Activated CD4-positive, alpha-beta memory T cell treated with anti-CD3 and anti-CD28 coated beads for 36 hours (primary cell): ENCODE measurements at places on chromosomes 4 and X.
A peak's percentile ranks its signal among the peaks of the same experiment; 100 is the strongest.

- no peaks in the 10 kb centered on the region for H3K4me1 ChIP-seq
- H3K27me3 ChIP-seq, result no peaks in the 10 kb centered on the region
- H3K4me3 ChIP-seq, result no peak overlapping the region
- H3K27ac ChIP-seq, result no peak overlapping the region
- DNase-seq, result no peak
Measured at GRCh38 chr4:45186249-45186648, 459.9 kb upstream of the GNPDA2 start.

DNA sequence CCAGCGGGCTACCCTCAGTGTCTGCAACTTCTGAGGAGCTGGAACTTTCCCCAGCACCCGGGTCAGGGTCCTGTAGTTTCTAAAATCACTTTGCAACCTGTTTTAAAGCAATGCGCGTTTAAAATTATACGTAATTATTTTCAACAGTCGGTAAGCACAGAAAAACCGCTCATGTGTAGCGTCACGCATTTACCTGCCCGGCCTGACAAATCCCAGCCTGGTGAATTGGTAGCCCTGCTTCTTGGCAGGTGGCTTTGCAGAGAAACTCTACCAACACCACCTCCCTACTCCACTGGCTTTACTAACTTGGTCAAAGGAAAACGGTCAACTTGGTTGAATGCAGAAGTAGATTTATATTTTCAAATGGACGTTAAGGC, 640 bp downstream of the BANK1 start:
- peak overlapping the region; percentile 32 for H3K4me3 ChIP-seq
- DNase-seq, result no peak

GRCh38 chr4:6250235-6250983, 19.2 kb upstream of the WFS1 start:
- no peaks in the 10 kb centered on the region for H3K36me3 ChIP-seq
- peaks cover 24% of the 10 kb centered on the region for H3K27me3 ChIP-seq
- no peak for DNase-seq
- H3K27ac ChIP-seq, result no peak overlapping the region
- no peaks in the 10 kb centered on the region for H3K4me1 ChIP-seq

GRCh38 chr4:1756893-1757779, 35.8 kb downstream of the TACC3 start:
- H3K27me3 ChIP-seq, result no peaks in the 10 kb centered on the region
- H3K36me3 ChIP-seq, result no peaks in the 10 kb centered on the region
- H3K4me3 ChIP-seq, result no peak overlapping the region

DNA sequence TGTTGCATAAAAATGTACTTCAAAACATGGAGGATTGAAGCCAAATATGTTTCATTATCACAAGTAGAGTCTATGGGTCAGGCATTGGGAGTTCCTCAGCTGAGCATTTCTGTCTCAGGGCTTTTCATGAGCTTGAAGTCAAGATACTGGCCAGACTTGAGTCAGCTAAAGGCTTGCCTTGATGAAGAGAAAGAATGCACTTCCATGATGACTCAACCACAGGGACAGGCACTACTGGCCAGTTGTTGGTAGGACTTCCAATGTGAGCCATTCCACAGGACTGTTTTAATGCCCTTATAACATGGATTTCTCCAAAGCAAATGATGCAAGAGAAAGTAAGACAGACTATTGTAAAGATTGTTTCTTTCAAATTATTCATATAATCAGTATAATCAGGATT, 895.6 kb downstream of the RAB28 start:
- no peaks in the 10 kb centered on the region for H3K36me3 ChIP-seq
- no peaks in the 10 kb centered on the region for H3K27me3 ChIP-seq
- no peaks in the 10 kb centered on the region for H3K4me1 ChIP-seq

GRCh38 chr4:109803924-109804571, 2.2 kb upstream of the CFI start:
- peak; percentile 16 for DNase-seq
- H3K27ac ChIP-seq, result no peak overlapping the region
- H3K36me3 ChIP-seq, result no peaks in the 10 kb centered on the region
- H3K27me3 ChIP-seq, result peaks cover 3% of the 10 kb centered on the region
- H3K4me3 ChIP-seq, result no peak overlapping the region
- H3K4me1 ChIP-seq, result no peaks in the 10 kb centered on the region

- no peaks in the 10 kb centered on the region for H3K4me1 ChIP-seq
- no peaks in the 10 kb centered on the region for H3K36me3 ChIP-seq
- H3K4me3 ChIP-seq, result no peak overlapping the region
- H3K27me3 ChIP-seq, result no peaks in the 10 kb centered on the region
- H3K27ac ChIP-seq, result no peak overlapping the region
- no peak for DNase-seq
Measured at GRCh38 chr4:139943277-139943676, 210.7 kb downstream of the MAML3 start.

DNA sequence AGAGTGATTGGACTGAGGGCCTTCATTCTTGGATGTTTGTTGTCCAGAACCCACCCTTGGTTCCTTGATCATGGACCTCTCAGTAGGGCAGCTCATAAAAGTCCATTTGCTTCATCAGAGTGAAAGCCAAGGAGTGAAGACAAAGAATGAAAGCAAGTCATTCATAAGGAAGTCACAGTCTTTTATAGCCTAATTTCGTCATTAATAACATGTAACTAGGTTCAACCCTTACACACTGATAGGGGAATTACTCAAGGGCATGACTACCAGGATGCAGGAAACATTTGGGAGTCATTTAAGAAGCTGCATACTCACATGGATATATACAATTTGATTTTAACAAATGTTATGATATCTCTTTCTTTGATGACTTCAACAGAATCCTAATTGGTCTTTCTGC, 95.2 kb downstream of the RPA4 start:
- H3K27me3 ChIP-seq, result no peaks in the 10 kb centered on the region

DNA sequence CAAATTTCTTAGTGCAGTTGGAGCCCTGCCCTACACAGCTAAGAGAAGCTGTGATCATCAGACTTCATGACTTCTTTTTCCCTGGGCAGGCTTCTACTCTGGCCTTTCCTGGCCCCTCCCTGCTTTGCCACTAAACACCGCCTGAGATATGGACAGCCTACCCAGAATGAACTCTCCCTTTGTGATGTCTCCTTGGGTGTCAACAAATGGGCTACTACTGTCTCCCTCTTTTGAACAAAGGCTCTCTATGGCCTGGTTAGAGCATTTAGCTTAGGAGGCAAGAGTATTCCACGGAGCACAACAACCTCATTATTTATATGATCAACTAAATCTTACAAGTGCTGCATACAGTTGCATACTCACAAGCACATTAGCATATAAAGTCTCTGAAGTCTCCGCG, 127.6 kb upstream of the HCCS start:
- H3K27ac ChIP-seq, result no peak overlapping the region
- no peak overlapping the region for H3K4me3 ChIP-seq
- H3K27me3 ChIP-seq, result no peaks in the 10 kb centered on the region
- H3K4me1 ChIP-seq, result no peaks in the 10 kb centered on the region
- no peaks in the 10 kb centered on the region for H3K36me3 ChIP-seq
- DNase-seq, result no peak

GRCh38 chrX:124275182-124275894, 57.1 kb upstream of the TEX13D start:
- H3K27ac ChIP-seq, result no peak overlapping the region
- no peaks in the 10 kb centered on the region for H3K36me3 ChIP-seq
- H3K4me1 ChIP-seq, result peaks cover 3% of the 10 kb centered on the region
- no peak overlapping the region for H3K4me3 ChIP-seq
- no peak for DNase-seq

DNA sequence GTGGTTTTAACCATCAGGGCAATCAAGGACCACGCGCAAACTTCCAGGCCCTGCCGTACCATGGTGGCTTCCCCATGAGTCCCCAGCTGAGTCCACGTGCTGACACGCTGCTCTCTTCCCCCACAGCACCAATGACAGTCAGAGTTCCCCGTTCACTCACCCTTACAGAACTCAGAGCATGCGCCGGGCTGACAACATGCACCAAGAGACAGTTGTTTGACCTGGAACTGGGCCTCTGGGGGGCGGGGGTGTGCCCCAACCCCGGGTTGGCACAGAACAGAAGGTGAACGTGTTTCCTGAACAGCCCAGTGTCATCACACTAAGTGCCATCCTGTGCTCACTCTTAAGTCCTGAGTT, 29.4 kb downstream of the IRF2 start:
- peak; percentile 47 for DNase-seq

GRCh38 chr4:122249357-122249756, 97.2 kb downstream of the BLTP1 start:
- H3K36me3 ChIP-seq, result peaks cover 42% of the 10 kb centered on the region
- no peaks in the 10 kb centered on the region for H3K4me1 ChIP-seq
- H3K27me3 ChIP-seq, result no peaks in the 10 kb centered on the region
- H3K27ac ChIP-seq, result no peak overlapping the region

- H3K4me1 ChIP-seq, result no peaks in the 10 kb centered on the region
- no peak for DNase-seq
- H3K27ac ChIP-seq, result no peak overlapping the region
Measured at GRCh38 chr4:22237846-22238494, 277.9 kb downstream of the ADGRA3 start.

GRCh38 chr4:103011378-103012025, 8.0 kb downstream of the SLC9B1 start:
- no peak overlapping the region for H3K27ac ChIP-seq
- no peaks in the 10 kb centered on the region for H3K27me3 ChIP-seq
- H3K4me1 ChIP-seq, result no peaks in the 10 kb centered on the region
- no peak for DNase-seq
- H3K4me3 ChIP-seq, result no peak overlapping the region
- H3K36me3 ChIP-seq, result no peaks in the 10 kb centered on the region

- H3K4me3 ChIP-seq, result no peak overlapping the region
- H3K27ac ChIP-seq, result no peak overlapping the region
- no peaks in the 10 kb centered on the region for H3K27me3 ChIP-seq
- DNase-seq, result no peak
Measured at GRCh38 chr4:84028340-84028739, 470.8 kb downstream of the NKX6-1 start.

DNA sequence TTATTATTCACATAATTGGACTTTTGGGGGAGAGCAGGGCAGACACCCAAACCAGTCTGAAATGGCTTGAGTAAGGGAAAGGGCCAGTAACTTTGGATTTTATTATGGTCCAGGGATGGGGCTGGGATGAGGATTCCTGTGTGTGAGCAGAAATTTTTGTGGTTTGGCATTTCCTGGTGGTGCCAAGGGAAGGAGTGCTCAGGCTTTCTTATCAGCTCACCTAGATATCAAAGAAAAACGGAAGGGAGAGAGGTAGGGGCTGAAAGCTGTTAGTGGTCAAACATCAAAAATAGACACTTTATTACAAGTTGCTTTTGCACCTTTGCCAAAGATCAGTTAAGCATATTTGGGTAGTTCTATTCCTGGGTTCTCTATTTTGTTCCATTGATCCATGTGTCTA, 128.5 kb upstream of the DIPK2B start:
- no peaks in the 10 kb centered on the region for H3K27me3 ChIP-seq
- H3K4me1 ChIP-seq, result no peaks in the 10 kb centered on the region
- no peak overlapping the region for H3K4me3 ChIP-seq
- H3K36me3 ChIP-seq, result no peaks in the 10 kb centered on the region
- DNase-seq, result no peak
- H3K27ac ChIP-seq, result no peak overlapping the region

DNA sequence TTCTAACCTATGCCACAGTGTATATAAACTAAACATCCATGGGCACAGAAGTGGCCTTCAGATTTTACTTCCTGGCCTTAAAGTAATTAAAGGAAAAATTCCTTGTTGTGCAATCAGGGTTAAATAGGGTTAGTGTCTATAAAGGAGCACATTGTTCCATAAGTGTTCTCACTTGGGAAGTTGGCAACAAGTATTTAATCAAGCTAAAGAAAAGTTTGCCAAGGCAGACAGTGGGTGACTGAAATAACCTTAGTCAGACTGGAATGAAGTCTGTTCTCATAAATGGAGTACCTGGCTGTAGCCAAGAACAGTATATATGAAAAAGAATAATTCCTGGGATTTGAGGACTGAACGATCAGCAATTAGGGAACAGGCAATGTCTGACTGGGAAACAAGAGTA, 213.6 kb downstream of the HTR2C start:
- no peak overlapping the region for H3K4me3 ChIP-seq
- no peaks in the 10 kb centered on the region for H3K36me3 ChIP-seq
- no peak overlapping the region for H3K27ac ChIP-seq
- no peaks in the 10 kb centered on the region for H3K27me3 ChIP-seq
- DNase-seq, result no peak

GRCh38 chr4:66568001-66568400, 897.7 kb upstream of the EPHA5 start:
- no peaks in the 10 kb centered on the region for H3K36me3 ChIP-seq
- no peaks in the 10 kb centered on the region for H3K4me1 ChIP-seq
- H3K4me3 ChIP-seq, result no peak overlapping the region
- no peaks in the 10 kb centered on the region for H3K27me3 ChIP-seq
- DNase-seq, result no peak

GRCh38 chrX:111410590-111411078, 1.4 kb downstream of the DCX start:
- no peaks in the 10 kb centered on the region for H3K36me3 ChIP-seq
- DNase-seq, result no peak
- peaks cover 11% of the 10 kb centered on the region for H3K27me3 ChIP-seq
- no peak overlapping the region for H3K27ac ChIP-seq
- no peak overlapping the region for H3K4me3 ChIP-seq

- H3K27ac ChIP-seq, result no peak overlapping the region
- no peaks in the 10 kb centered on the region for H3K27me3 ChIP-seq
- H3K4me1 ChIP-seq, result no peaks in the 10 kb centered on the region
- no peak overlapping the region for H3K4me3 ChIP-seq
- no peaks in the 10 kb centered on the region for H3K36me3 ChIP-seq
Measured at GRCh38 chrX:35289952-35290351, 347.4 kb downstream of the FAM47B start.

DNA sequence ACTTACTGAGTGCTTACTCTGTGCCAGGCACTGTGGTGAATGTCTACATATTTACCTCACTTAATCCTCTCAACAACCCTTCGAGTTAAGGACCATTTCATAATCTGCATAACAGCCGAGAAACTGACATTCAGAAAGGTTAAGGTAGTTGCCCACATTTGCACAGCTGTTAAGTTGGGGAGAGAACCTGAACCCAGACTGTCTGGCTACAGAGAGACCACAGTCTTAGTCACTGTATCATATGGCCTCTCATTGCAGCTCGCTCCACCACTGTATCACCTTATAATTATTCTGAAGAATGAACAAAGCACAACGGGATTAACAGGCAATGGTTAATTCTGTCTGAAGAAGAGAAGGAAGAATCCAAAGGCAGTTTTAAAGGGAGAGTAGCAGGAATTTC, 98.5 kb downstream of the ADGRA3 start:
- H3K27ac ChIP-seq, result no peak overlapping the region
- no peaks in the 10 kb centered on the region for H3K4me1 ChIP-seq
- DNase-seq, result no peak
- no peaks in the 10 kb centered on the region for H3K27me3 ChIP-seq
- H3K4me3 ChIP-seq, result no peak overlapping the region

- peaks cover 23% of the 10 kb centered on the region for H3K4me1 ChIP-seq
- H3K27ac ChIP-seq, result no peak overlapping the region
- H3K27me3 ChIP-seq, result no peaks in the 10 kb centered on the region
Measured at GRCh38 chr4:163556177-163556576, 61.7 kb downstream of the TMA16 start.

- peaks cover 3% of the 10 kb centered on the region for H3K36me3 ChIP-seq
- H3K27me3 ChIP-seq, result no peaks in the 10 kb centered on the region
- peak; percentile 75 for DNase-seq
- H3K27ac ChIP-seq, result peak within 1 kb of the TSS; percentile 95
- H3K4me3 ChIP-seq, result peak within 1 kb of the TSS; percentile 91
Measured at GRCh38 chrX:155612312-155613224, at the start of gene TMLHE. Gene TMLHE, minus strand, starts transcription at chrX:155612952. Its CDS starts 67,676 bp downstream, at chrX:155545276.
